ENCODE measurements at places on chromosomes 12 and 14.

GRCh38 chr12:48788524-48788853, 400 bp downstream of the ADCY6 start:
- no peak for DNase-seq

DNA sequence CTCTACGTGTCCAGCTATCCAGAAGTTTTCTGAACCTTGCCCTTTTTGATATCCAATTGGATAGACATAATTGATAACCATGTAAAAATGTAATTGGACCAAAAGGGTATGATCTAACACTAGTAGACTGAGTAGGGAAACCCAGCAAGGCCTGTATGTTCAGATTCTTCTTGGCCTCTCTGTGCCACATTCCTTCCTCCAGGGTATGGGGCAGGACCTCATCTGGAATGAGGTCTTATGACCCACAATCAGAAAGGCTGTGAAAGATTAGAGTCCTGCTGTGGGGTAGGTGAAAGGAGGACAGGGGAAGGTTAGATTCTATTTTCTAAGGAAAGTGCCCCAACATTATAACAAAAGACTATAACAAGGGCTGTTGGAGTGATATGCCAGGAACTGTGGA, 51.3 kb upstream of the A2ML1 start:
- no peak for DNase-seq

- no peak for DNase-seq
These were observed 12.9 kb downstream of the NYNRIN start for GRCh38 chr14:24411443-24412389.

GRCh38 chr14:93879362-93879983, 47.7 kb upstream of the FAM181A start:
- no peak for DNase-seq

GRCh38 chr14:100289916-100290606, 16.2 kb downstream of the SLC25A29 start:
- DNase-seq = no peak

GRCh38 chr12:66539431-66539830, 139.4 kb downstream of the GRIP1 start:
- DNase-seq = no peak

Data from stimulated activated CD4-positive, alpha-beta T cell treated with anti-CD3 and anti-CD28 coated beads, Interleukin-12 subunit alpha, Interleukin-12 subunit beta, amount 100 ng/mL, for 24 hours (primary cell).